ENCODE measurements at places on chromosomes 2 and 18. TPM values are rescaled to one million over a fixed set of nuclear protein-coding genes. Genes with fewer than 3 reads are reported as not detected.

Gene HOXD13
- under 0.01 TPM for total RNA-seq

Gene SERPINB13
- total RNA-seq: not detected

- DNase-seq: no peak
Observed at GRCh38 chr2:187617905-187618304, 63.7 kb upstream of the TFPI start.

DNA sequence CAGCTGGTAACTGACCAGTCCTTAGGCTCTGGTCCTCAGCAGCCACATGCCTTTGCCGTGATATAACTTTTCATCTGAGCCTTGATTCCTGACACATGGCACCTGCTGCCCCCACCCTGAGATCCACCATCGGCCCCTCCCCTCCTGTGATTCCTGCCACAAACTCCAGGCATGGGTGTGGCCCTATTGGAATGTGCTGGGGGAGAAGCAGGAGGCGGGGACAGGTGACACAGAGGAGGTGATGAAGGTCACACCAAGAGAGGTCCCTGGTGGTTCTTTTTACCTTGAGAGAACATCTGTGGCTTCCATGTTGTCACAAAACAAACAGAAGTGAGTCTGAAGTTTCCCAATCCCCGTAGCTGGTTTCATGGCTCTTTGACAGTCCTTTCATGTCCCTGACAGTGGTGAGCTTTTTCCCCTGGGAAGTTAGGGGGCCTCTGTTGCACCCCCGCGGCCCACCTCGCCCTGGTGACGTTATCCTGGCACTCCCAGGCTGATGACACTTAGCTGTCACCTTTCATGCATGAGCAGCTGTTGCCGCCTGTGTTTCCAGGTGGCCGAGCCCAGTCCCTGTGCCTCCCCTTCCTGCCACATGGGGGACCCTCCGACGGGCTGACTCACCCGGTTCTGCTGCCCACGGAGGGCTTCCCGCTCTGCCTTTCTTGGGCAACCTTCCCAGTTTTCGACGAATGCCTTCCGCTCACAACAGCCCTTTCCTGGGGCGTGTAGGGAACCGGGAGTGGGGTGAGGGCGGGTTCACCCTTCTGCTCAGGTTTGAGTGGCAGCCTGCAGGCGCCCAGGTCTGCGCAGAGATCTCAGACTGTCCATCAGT, 66.3 kb upstream of the GLI2 start:
- DNase-seq: peak; percentile 77

DNA sequence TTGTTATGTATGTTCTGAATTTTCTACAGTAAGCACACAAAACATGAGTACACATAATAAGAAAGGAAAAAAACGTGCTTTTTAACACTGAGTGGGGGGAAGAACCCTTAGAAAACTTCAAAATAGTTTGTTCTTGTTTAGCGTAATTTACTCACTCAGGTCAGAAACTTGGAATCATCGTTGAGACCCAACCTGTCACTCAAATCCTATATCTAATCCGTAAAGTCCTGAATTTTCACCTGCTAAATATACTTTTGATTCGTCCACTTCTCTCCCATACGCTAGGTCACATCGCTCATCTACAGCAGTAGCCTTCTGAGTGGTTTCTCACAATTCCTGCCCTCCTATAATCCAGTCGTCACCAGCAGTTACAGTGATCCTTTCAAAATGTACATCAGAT, 767 bp downstream of the TPRKB start:
- no peak for DNase-seq

Gene SKA1
- total RNA-seq: 18.0 TPM

Gene LAMA1
- total RNA-seq: 1.2 TPM

DNA sequence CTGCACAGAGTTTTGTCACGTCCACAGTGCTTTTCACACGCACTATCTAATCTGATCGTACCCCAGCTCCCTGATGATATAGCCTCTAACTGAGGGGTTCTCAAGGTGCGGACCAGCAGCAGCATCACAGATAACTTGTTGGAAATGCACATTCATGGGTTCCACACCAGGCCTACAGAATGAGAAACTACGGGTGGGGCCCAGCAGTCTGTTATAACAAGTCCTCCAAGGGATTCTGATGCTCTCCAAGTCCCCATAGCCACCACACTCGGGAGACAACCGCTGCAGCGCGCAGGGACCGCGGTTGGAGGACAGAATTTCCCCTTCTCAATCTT, 745 bp upstream of the BZW1 start:
- no peak for DNase-seq

DNA sequence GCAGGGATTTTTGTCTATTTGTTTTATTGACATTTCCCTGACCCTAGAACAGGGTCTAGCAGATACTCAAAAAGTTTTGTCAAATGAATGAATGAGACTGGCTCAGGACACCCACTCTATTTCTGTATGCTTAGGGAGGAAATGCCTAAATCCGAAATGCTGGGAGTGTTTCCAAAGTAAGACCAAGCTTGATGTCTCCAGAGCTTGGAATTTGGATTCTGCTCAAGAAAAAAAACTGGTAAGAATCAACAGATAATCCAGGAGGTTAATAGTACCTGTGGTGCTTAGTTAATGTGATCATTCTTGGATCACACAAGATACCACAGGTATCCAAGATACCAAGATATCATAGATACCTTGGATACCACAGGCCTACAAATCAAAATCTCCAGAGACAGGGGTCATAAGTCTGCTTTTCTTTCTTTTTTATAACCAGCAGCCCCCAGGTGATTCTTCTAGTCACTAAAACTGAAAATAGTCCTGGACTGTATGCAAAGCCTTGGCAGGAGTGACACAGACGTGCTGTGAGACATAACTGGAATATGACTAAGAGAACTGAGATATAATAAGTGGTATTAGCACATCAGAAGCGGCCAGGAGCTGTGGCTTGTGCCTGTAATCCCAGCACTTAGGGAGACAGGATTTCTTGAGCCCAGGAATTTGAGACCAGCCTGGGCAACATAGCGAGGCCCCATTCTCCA, 39.9 kb upstream of the SP3 start:
- no peak for DNase-seq

Gene SLC9A2
- not detected for total RNA-seq

Gene MPV17
- total RNA-seq: 48.6 TPM

GRCh38 chr18:79588636-79589481, 90.7 kb upstream of the CTDP1 start:
- DNase-seq: peak; percentile 23

Gene SLC5A7
- total RNA-seq: not detected

GRCh38 chr18:61581578-61582201, 248.5 kb downstream of the CDH20 start:
- DNase-seq: peak; percentile 83

Gene NT5DC4
- total RNA-seq: not detected

All from dermis blood vessel endothelial cell (primary cell).